ENCODE measurements at places on chromosomes 12 and 14.

- DNase-seq = no peak
Observed at GRCh38 chr14:70525691-70526090, 9.1 kb downstream of the ADAM20 start.

- no peak for DNase-seq
Observed at GRCh38 chr14:103427485-103428443, 42.5 kb downstream of the MARK3 start.

GRCh38 chr12:26845057-26845666 is 12.2 kb upstream of the ITPR2 start:
- DNase-seq = no peak

- no peak for DNase-seq
Observed at GRCh38 chr14:106599209-106599608, 1072.8 kb downstream of the TMEM121 start.

DNA sequence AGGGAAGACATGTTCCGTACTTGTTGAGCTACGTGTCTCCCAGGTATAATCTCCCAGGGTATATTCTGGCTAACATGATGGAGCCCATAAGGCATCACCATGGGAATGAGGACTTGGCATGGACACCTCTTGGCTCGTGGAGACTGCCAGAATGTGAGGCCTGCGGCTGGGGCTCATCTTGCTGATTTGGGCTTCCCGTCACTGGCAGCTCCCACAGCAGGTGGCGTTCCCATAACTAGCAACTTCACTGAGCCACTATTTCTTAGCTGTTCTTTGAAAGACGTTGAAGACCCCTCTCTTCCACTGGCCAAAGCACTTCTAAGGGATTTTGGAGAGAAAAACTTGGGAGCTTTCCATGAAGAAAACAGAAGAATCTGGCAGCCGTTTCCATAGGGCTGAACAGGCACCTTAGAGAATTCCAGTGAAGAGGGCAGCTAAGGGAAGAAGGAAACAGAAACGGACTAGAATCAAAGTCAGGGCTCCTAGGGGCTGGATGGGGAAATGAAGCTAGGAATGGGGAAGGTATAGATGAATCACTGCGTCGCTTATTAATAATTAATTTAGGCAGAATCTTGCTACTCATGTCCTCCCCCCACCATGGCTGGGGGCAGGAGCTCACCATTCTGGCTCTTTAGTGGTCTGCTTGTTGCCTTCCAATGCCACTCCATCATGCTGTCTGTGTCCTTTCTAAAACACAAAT is 39.7 kb upstream of the FOS start:
- no peak for DNase-seq

- no peak for DNase-seq
Observed at GRCh38 chr14:100340423-100340813, 17.3 kb downstream of the SLC25A47 start.

DNA sequence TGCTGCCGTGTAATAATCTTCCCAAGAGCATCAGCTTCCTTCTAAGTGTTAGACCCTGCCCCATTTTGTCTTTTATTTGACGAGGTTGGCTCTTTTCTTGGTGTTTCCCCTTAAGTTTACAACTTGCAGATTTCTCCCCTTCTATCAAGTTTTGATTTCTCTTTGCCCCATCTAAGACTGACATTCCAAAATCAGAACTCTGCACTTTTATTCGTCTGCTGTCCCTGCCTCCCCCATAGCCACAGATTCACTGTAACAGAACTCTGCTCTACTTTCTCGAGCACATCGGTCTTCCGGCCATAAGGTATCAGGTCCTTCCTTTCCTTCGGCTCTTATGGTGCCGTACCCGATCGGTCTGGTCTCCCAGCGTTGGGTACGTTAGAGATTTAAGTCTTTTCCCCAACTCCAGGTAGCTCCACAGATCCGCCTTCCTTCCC is 563 bp downstream of the DCP1B start:
- no peak for DNase-seq

DNA sequence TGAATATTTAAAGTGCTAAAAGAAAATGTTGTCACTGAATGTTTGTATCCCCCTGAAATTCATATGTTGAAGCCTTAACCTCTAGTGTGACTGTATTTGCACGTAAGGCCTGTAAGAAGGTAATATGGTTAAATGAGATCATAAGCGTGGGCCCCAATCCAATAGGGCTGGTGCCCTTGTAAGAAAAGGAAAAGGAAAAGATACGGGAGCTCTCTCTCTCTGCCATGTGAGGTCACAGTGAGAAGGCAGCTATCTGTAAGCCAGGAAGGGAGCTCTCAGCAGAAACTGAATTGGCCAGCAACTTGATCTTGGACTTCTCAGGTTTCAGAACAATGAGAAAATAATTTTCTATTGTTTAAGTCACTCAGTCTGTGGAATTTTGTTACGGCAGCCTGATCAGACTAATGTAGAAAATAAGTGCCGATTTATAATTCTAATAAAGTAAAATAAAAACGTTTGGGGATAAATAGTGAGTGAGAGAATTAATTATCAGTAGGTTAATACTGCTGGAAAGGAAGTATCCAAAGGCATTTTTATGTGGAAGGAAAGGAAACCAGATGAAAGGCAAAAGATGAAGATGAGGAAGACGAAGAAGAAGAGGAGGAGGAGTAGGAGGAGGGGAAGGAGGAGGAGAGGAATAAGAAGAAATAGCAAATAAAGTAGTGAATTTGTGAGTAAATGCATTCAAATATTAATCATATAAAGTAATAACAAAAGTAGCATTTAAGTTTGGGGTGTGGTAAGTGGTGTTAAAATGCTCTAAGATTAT is 188.5 kb upstream of the KRR1 start:
- no peak for DNase-seq

DNA sequence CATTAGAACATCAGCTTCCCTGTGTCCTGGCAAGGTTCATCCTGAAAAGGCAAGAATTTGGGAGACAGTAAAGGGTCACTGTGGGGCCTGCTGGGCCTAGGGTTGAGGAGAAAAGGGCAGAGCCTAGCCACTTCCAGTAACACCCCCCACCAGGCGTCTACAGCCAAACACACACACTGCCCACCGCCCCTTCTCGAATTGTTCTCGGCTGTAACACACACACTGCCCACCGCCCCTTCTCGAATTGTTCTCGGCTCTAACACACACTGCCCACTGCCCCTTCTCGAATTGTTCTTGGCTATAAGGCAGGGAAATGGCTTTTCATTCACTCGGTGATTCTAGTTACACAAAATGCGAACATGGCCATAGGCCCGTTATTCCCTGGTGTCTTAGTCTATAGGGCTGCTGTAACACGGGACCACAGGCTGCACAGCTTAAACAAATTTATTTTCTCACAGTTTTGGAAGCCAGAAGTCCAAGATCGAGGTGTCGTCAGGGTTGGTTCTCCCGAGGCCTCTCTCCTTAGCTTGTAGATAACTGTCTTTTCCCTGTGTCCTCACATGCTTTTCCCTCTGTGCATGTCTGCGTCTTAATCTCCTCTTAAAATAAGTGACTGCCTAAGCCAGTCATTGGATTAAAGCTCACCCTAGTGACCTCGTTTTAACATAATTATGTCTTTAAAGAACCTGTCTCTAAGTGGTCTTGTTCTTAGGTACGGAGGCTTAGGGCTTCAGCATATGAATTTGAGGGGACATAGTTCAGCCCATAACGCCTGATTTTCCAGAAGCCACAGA is 171.0 kb downstream of the ADGRD1 start:
- DNase-seq = no peak

- DNase-seq = no peak
Observed at GRCh38 chr12:124191024-124191359, 103.9 kb upstream of the RFLNA start.

DNA sequence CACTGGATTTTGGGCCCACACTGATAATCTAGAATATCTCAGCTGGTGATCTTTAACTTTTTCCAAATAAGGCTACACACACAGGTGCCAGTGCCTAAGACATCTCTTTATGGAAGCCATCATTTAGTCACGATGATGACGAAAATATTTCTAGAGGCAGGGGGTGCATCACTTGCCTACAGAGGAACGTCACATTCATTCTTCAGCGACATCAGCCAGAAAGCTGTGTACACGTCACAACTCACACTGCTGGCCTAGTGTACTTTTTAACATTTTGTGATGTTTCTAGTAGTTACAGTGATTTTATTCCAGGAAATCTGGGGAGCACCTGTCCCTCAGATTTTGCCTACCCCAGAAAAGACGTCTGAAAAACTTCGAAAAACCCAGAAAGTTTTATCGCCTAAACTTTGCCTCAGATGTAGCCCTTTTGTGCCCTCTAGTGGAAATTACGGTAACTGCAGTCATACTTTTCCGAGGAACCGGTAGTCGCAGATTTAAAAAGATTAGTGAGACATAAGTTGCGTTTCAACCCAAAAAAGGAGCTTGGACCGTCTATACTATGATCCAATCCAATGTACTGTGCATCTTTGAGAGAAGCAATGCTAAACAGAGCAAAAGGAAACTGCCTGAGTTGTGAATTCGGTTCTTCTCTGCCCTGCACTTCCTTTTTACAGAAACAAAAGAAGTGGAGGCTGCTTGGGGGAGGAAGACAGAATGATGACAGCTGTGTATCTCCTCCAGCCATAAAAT is 64.3 kb upstream of the STON2 start:
- DNase-seq = peak; percentile 35

DNA sequence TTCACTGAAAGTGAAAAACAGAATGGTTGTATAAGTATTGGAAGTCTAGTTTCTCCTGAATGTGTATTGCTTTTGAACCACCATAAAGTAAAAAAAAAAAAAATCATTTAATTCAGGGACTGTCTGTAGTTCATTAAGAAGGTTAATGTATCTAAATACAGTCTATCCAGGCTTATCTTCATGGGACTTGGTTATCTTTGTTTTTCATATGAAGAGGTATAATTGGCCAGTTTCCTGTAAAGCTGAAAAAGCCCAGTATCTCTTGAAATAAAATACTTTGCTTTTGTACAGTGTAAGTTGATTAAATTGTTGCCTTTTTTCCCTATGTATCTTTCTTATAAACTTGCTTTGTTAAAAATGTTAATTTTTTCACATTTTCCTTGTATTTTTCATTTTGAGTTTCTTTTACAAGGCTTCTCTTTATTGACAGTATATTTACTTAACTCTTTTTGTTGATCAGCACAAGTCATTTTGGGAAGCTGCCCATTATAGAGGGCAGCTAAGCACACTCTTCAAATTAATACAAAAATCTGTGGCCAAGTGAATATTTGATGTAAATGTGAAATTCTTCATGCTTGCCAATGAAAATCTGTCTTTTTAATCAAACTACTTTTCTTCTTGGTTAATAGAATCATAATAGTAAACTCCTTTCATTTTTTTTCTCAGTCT is 156.0 kb downstream of the TMTC3 start:
- DNase-seq = no peak

- DNase-seq = no peak
Observed at GRCh38 chr12:47881826-47882427, 22.9 kb downstream of the VDR start.

- no peak for DNase-seq
Observed at GRCh38 chr12:103586791-103587370, at the start of gene STAB2. STAB2 (plus strand) TSS chr12:103587273; CDS start chr12:103587477, 204 bp downstream.

GRCh38 chr12:80939231-80939950 is 1.7 kb upstream of the LIN7A start:
- no peak for DNase-seq

DNA sequence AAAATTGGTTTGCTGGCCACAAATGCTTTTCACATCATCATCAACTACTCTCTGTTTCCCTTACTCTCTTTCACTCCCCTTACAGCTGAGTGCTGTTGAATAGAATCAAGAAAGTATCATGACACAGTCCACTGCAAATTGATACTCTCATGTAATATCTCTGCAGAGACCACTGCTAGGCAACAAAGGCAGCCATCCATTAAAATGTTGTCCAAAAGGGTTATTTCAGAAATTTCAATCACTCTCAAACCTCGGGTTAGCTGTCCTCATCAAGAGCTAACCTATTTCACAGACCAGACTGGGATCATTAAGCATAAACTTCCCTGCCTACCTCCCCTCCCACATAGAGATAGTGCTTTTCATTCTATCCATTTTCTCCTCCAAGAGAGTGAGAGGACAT is 186.7 kb downstream of the PLCZ1 start:
- no peak for DNase-seq

GRCh38 chr14:34043627-34044372 is 92.9 kb upstream of the EGLN3 start:
- no peak for DNase-seq

DNA sequence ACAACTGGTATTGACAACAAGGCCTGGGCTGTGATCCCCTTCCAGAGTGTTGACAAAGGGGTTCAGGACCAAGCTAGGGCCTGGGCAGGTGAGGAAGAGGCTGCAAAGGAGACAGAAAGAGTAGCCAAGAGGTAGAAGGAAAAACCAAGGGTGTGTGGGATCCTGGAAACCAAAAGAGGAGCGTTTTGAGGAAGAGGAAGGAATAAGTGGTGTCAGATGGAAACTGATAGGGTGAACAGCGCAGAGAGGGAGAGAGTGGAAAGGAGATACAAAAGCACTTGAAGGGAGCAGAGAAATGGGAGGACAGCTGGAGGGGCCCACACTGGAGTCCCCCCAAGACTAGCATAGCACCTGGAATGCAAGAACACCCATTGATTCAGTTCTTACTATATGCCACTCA is 8.3 kb upstream of the HVCN1 start:
- no peak for DNase-seq

- no peak for DNase-seq
Observed at GRCh38 chr14:51342226-51342625, 102.2 kb downstream of the TMX1 start.

GRCh38 chr14:61700104-61700886 is 5.0 kb downstream of the HIF1A start:
- no peak for DNase-seq

GRCh38 chr12:750366-751191 is 1.8 kb upstream of the WNK1 start:
- no peak for DNase-seq

GRCh38 chr12:44847888-44848702 is 28.0 kb downstream of the NELL2 start:
- DNase-seq = peak; percentile 83

GRCh38 chr14:77421201-77421600 is 2.1 kb downstream of the NOXRED1 start:
- no peak for DNase-seq

- no peak for DNase-seq
Observed at GRCh38 chr14:54140551-54140950, 183.9 kb upstream of the BMP4 start.

DNA sequence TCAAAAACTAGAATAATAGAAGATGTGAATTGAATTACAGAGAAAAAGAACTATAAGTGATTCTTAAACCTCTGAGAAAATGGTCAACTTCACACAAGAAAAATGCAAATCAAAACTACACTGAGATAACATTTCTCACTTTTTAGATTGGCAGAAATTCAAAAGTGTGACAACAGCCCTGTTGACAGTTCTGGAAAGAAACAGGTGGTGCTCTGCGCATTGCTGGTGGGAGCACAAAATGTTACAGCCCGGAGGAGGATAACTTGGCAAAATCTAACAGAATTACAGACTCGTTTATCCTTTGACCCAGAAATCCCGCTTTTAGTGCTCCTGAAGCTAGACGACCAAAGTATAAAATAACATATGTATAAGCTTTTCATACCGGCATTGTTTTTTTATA is 222.5 kb upstream of the CNTN1 start:
- DNase-seq = no peak

- DNase-seq = no peak
Observed at GRCh38 chr12:69502345-69503081, 32.3 kb downstream of the FRS2 start.

Data from stimulated activated naive CD4-positive, alpha-beta T cell (primary cell).